Activated naive CD4-positive, alpha-beta T cell treated with anti-CD3 and anti-CD28 coated beads, Interleukin-2, amount 50 U/mL, for 72 hours (primary cell): ENCODE measurements at places on chromosomes 12 and 14. TPM values are rescaled to one million over a fixed set of nuclear protein-coding genes. Genes with fewer than 3 reads are reported as not detected.

The SLC6A12 gene
- total RNA-seq = not detected

The KRT82 gene
- not detected for total RNA-seq

The SCNN1A gene
- 1.1 TPM for total RNA-seq

DNA sequence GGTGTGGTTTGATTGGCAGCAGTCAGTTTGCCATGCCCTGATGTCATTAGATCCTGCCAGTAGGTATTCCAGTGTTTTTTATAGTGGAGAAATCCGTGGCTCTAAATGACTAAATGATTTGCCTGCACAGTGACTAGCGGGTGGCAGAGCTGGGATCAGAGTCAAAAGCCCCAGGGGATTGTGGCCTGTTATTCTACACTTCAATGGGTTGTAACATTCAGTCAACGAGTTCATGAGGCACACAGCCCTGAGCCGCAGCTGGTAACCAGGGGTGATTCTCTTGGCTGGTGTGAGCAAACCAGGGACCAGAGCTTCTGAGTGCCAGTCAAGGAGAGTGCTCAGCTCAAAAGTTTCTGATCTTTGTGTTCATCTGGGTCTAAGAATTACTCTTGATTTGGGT, 1.8 kb downstream of the MYH6 start:
- no peak for DNase-seq

DNA sequence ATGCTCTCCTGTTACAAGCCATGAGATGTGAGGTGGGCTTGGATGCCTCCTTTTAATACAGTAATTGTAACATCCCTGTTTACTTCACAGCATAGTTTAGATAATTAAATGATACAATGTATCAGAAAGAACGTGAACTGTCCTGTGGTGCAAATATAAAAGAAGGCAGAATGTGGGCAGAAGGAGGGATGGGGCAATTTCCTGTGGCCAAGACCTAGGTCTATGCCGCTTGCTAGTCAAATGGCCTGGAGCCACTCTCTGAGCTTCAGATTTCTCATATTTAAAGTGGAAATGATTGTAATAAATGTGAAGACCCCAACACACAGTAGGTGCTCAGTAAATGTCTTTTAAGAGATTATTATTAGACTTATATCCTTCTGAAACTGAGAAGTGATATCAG, 24.0 kb upstream of the EVL start:
- no peak for DNase-seq

DNA sequence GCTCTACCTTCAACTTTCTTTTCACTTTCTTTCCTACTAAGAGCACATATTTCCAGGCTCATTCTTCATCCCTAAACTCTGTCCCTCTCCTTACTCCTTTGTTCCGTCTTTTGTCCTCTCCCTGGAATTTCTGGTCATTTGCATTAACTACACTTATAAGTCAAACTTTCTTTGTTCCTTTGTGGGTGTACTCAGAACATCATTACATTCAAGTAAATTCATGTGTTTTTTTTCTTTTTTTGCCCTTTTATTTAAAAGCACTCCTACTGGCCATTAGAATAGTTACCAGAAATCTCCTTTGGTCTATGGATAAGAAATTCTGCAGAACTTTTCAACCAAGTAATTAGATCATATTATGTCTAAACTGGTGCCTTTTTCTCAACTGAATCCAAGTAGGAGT, 802.6 kb downstream of the DIO2 start:
- no peak for DNase-seq

DNA sequence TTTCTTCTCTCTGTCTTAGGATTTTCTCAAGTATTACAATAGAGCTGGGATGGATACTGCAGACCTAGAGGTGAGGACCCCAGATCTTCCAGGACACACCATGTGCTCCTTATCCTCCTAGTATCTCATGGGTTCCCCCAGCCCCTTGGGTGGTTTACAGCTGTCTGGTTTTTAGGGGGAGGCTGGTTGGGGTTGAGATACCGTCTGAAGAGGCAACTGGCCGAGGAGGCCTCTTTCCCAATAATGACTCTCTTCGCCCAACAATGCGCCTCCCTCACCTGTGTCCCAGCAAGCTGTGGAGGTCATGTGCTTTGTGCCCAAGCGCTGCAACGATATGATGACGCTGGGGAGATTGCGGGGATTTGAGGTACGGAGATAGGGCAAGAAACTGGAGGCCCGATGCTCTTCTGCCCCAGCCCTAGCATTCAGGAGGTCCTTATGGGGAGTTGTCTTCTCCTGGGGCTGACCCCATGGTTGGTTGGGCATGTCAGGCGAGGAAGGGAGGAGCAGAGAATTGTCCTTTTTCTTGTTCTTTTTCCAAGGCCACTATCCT, 3.8 kb downstream of the ARHGEF25 start:
- peak; percentile 30 for DNase-seq

- no peak for DNase-seq
These were observed 278.5 kb upstream of the PLEKHG7 start for GRCh38 chr12:92424338-92424737.

- DNase-seq = no peak
These were observed 60.6 kb upstream of the KCNA1 start for GRCh38 chr12:4849115-4849541.

DNA sequence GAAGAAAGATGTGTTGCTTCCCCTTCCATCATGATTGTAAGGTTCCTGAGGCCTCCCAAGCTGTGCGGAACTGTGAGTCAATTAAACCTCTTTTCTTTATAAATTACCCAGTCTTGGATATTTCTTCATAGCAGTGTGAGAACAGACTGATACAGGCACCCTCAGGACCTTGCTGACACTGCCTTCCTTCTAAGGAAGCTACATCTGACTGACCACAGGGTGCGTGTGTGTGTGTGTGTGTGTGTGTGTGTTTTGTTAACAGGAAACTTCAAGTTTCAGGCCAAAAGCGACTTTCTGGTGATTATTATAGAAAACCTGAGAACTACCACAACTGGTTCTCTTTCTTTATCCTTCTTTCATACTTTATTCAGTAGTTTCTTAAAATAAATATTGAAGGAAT, 149.0 kb downstream of the CAPZA3 start:
- no peak for DNase-seq

GRCh38 chr12:113245695-113246477, 24.6 kb downstream of the TPCN1 start:
- no peak for DNase-seq

GRCh38 chr12:91276509-91276908, 93.9 kb upstream of the DCN start:
- DNase-seq = no peak

GRCh38 chr12:1662761-1663439, 28.0 kb upstream of the ADIPOR2 start:
- no peak for DNase-seq

DNA sequence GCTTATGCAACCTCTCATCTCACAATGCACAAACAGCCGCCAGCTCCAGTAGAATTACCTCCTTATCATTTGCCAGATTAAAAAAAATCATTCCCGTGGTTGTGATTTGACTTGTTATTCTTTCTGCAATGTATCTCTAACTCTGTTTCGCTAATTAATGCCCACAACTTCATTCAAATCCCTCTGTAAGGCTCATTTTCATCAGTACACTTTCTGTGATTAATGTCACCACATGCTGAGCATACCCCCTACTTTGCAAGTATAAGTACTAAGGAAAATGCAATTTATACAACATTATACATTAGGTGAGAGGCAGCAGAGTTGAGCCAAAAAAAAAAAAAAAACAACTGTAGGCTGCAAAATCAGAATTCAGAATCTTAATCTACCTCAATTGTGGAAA, 166.0 kb downstream of the FSCB start:
- DNase-seq = no peak

- DNase-seq = peak; percentile 74
These were observed 37.5 kb downstream of the CCNK start for GRCh38 chr14:99518441-99519346.
